ENCODE measurements at places on chromosomes 13 and 19.

- peak; percentile 82 for DNase-seq
Measured at GRCh38 chr19:18519962-18520847, 1.7 kb downstream of the ELL start.

GRCh38 chr19:17748884-17749638, 2.2 kb upstream of the FCHO1 start:
- DNase-seq: no peak

DNA sequence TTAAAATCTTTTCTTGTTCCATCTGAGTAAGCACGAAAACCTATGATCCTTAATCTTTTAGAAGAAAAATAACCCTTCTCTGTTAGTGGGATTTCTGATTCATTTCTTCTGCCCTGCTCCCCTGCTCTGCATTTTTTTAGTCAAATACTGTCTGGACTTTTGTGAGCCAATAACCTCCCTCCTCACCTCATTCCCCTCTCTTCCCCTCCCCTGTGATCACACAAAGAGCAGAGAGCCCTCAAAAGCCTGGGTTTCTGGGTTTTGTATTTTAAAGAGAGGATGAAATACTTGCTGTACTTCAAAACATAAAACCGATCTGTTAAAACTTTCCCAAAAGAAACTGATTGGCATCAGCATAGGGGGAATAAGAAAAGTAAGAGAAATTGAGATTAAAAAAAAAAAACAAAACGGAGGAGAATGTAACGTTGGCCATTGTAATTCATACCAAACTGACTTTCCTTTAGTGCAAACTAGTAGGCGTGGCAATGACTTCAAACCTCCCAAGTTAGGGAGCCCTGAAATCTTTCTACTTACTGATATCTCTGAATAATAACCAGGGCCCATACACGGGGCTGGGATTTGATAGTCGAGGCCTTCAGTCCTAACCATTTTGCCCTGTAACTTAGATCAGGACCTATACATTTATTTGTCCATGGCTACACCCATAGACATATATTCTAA, 232.9 kb downstream of the TM9SF2 start:
- DNase-seq: no peak

DNA sequence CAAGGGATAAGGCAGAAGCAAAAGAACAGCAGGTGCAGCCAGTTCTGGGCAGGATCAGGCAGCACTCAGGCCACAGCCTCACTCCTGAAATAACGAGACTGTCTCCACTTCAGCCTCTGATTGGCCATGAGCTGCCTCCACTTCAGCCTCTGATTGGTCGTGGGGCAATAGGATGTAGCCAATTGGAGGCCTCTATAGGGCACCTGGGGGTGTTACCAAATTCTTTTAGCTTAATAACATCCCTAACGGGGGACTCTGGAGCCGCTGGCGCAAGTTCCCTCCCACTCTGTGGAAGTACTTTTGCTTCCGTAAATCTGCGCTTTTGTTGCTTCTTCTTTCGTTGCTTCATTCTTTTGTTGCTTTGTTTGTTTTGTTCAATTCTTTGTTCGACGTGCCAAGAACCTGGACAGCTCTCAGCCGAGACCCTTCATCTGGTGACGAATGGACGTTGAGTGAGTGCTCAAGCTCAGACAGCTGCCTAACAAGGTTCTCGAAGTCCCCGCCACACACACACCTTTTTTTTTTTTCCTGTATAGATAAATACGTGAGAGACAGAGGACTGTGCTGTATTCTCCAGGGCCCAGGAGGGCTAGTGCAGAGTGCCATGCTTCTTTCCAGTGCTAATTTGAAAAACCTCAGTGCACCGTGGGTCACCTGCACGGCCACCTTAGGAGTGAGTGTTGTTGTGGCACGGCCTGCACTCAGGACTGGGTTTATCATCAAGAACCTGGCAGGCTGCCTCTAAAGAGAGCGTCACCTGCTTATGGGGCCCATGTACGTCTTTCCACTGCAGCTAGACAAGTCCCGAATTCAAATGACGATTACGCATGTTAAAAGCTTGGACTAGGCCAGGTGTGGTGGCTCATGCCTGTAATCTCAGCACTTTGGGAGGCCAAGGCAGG, 32.0 kb upstream of the TUBGCP3 start:
- no peak for DNase-seq

All from OCI-M1 (cell line).